ENCODE measurements at places on chromosomes 3 and 15. TPM values are rescaled to one million over a fixed set of nuclear protein-coding genes. Genes with fewer than 3 reads are reported as not detected.

The IQCF6 gene
- not detected for polyA plus RNA-seq

The TMEM266 gene
- 0.03 TPM for polyA plus RNA-seq

The ZNF619 gene
- polyA plus RNA-seq: 1.3 TPM

The SYNM gene
- 0.28 TPM for polyA plus RNA-seq

The FBXW12 gene
- not detected for polyA plus RNA-seq

The SHF gene
- polyA plus RNA-seq: 0.72 TPM

The PATL2 gene
- polyA plus RNA-seq: 0.18 TPM

The CTDSPL gene
- polyA plus RNA-seq: 35.8 TPM

The SH2D7 gene
- not detected for polyA plus RNA-seq

The CRYBG3 gene
- 1.4 TPM for polyA plus RNA-seq

The ZNF385D gene
- polyA plus RNA-seq: 2.3 TPM

The GOLGA6D gene
- not detected for polyA plus RNA-seq

The GOLGA8J gene
- polyA plus RNA-seq: not detected

The PROS1 gene
- 1.4 TPM for polyA plus RNA-seq

The VILL gene
- polyA plus RNA-seq: 3.4 TPM

The SLC22A13 gene
- not detected for polyA plus RNA-seq

The DPPA2 gene
- polyA plus RNA-seq: not detected

The GOLGA8A gene
- polyA plus RNA-seq: 3.2 TPM

The SAMMSON gene
- polyA plus RNA-seq: not detected

The NUP210 gene
- not detected for polyA plus RNA-seq

The NAALADL2 gene
- polyA plus RNA-seq: not detected

The TMEM158 gene
- polyA plus RNA-seq: 5.8 TPM

The SH3GL3 gene
- polyA plus RNA-seq: 0.22 TPM

The PLXND1 gene
- 1.3 TPM for polyA plus RNA-seq

The FGF7 gene
- polyA plus RNA-seq: not detected

The SCAMP2 gene
- polyA plus RNA-seq: 53.2 TPM

The SLC12A1 gene
- not detected for polyA plus RNA-seq

The SNX22 gene
- 0.33 TPM for polyA plus RNA-seq

The MYO1E gene
- 71.0 TPM for polyA plus RNA-seq

The RTP1 gene
- polyA plus RNA-seq: not detected
